ENCODE measurements at places on chromosomes 6 and 20. TPM values are rescaled to one million over a fixed set of nuclear protein-coding genes. Genes with fewer than 3 reads are reported as not detected.

LY6G6C gene
- not detected for total RNA-seq

CTAGE9 gene
- total RNA-seq = not detected

DXO gene
- total RNA-seq = 16.5 TPM

SOX4 gene
- total RNA-seq = 19.6 TPM

IL17F gene
- not detected for total RNA-seq

ENPP1 gene
- 3.3 TPM for total RNA-seq

PRSS16 gene
- 13.4 TPM for total RNA-seq

EYA2 gene
- total RNA-seq = 3.5 TPM

EYS gene
- total RNA-seq = not detected

DNA sequence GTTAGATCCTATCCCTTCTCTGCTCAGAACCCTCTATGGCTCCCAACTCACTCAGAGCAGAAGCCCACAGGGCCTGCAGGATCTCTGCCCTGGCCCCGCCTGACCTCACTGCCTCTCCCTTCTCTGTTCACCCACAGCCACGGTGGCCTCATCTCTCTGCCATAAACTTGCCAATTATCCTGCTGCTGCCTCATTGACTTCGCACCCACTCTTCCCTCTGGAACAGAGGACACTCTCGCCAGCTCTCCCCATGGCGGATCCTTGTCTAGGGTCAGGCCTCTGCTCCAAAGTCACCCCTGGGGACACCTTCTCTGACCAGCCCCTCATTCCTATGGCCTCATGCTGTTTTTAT is 86.4 kb downstream of the CEBPB start:
- no peak for DNase-seq
- no peaks in the 10 kb centered on the region for H3K27me3 ChIP-seq
- H3K4me1 ChIP-seq = peaks cover 59% of the 10 kb centered on the region
- peak overlapping the region; percentile 37 for H3K4me3 ChIP-seq
- H3K27ac ChIP-seq = peak overlapping the region; percentile 73
- H3K36me3 ChIP-seq = no peaks in the 10 kb centered on the region

GRCh38 chr6:44943541-44943940 is 384.6 kb upstream of the RUNX2 start:
- H3K4me1 ChIP-seq = no peaks in the 10 kb centered on the region
- H3K4me3 ChIP-seq = no peak overlapping the region
- no peaks in the 10 kb centered on the region for H3K36me3 ChIP-seq
- DNase-seq = no peak

- no peak for DNase-seq
- H3K27ac ChIP-seq = no peak overlapping the region
- H3K4me3 ChIP-seq = no peak overlapping the region
- no peaks in the 10 kb centered on the region for H3K27me3 ChIP-seq
- no peaks in the 10 kb centered on the region for H3K36me3 ChIP-seq
These were observed 18.6 kb downstream of the KCNK17 start for GRCh38 chr6:39295611-39296011.

- H3K36me3 ChIP-seq = no peaks in the 10 kb centered on the region
- no peaks in the 10 kb centered on the region for H3K27me3 ChIP-seq
- no peak overlapping the region for H3K27ac ChIP-seq
- no peaks in the 10 kb centered on the region for H3K4me1 ChIP-seq
- no peak overlapping the region for H3K4me3 ChIP-seq
These were observed 72.4 kb upstream of the MBOAT1 start for GRCh38 chr6:20284672-20285071.

DNA sequence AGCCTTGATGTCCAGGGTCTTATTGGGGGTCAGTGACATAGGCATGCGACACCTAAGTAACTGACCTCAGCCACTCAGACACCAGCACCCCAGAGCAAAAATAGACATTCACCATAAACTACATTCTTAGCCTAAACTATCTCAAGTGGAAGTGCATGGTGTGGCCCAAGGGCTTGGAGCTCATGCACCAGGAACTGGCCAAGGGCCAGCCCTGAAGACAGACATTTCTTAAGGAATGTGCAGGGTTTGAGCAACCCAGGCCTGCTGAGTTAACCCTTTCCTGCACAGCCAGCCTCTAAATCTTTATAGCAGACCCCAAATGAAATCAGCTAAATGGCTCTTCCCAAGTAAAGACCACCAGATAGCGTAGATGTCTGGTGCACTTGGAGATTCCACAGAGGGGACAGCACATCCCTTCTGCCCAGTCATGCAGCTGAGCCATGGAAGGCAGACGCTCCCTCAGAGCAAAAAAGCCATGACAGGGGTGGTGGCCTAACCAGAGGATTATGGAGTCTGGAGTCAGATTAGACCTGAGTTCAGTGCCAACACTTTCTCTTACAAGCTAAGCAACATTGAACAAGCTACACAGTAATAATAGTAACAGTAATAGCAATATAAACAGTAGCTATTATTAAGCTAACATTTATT is 222.6 kb downstream of the ZMYND8 start:
- no peaks in the 10 kb centered on the region for H3K4me1 ChIP-seq
- H3K27ac ChIP-seq = no peak overlapping the region
- no peaks in the 10 kb centered on the region for H3K36me3 ChIP-seq

- no peak overlapping the region for H3K4me3 ChIP-seq
- no peak for DNase-seq
- H3K27me3 ChIP-seq = no peaks in the 10 kb centered on the region
- peaks cover 25% of the 10 kb centered on the region for H3K36me3 ChIP-seq
- H3K4me1 ChIP-seq = no peaks in the 10 kb centered on the region
- no peak overlapping the region for H3K27ac ChIP-seq
These were observed 60.8 kb downstream of the RIPOR2 start for GRCh38 chr6:24874776-24875533.

GRCh38 chr20:37538003-37538402 is 10.3 kb upstream of the BLCAP start:
- no peaks in the 10 kb centered on the region for H3K36me3 ChIP-seq
- peaks cover 4% of the 10 kb centered on the region for H3K27me3 ChIP-seq
- peaks cover 8% of the 10 kb centered on the region for H3K4me1 ChIP-seq
- H3K4me3 ChIP-seq = no peak overlapping the region
- no peak for DNase-seq

DNA sequence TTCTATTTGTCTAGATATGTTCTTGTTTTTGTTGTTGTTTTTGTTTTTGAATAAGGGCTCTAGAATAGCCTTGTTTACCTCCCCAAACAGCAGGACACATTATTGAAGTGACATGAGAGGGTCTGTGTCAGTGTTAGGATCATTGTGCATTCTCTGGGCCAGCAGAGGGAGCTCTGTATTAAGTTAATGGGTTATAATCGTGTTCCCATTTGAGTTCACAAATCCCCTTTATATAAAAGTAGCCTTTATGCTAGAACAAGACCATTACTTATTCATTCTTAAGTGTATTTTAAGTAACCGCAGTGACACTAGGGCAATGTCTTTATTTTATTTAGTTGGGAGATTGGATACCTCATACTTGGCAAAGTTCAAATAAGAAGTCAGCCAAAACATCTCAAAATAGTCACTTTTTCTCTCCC is 44.8 kb downstream of the STK4 start:
- peaks cover 62% of the 10 kb centered on the region for H3K36me3 ChIP-seq
- DNase-seq = no peak
- no peak overlapping the region for H3K27ac ChIP-seq
- no peaks in the 10 kb centered on the region for H3K4me1 ChIP-seq

DNA sequence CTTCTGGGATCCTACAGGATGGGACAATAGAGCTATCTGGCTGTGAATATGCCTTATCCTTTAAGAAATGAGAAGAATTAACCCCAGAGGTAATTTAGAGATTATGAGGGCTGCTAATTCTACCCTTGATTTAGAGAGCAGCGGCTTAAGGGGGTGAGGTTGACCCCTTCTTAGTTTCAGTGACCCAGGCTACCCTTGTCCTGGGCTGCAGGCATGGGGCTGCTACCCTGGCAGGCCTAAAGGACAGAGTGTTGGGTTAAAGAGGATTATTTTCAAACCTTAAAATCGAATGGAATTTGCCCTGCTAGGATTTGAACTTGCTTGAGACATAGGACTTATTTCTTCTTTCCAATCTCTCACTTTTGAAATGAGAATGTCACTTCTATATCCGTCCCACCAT is 1343.4 kb downstream of the HACE1 start:
- DNase-seq = no peak
- H3K27me3 ChIP-seq = no peaks in the 10 kb centered on the region
- H3K27ac ChIP-seq = no peak overlapping the region
- H3K4me3 ChIP-seq = no peak overlapping the region

- DNase-seq = no peak
- no peak overlapping the region for H3K4me3 ChIP-seq
- no peaks in the 10 kb centered on the region for H3K4me1 ChIP-seq
- H3K27ac ChIP-seq = no peak overlapping the region
- no peaks in the 10 kb centered on the region for H3K27me3 ChIP-seq
These were observed 157.6 kb downstream of the HDGFL1 start for GRCh38 chr6:22726966-22727365.

- H3K27ac ChIP-seq = no peak overlapping the region
- DNase-seq = no peak
- no peaks in the 10 kb centered on the region for H3K4me1 ChIP-seq
- no peaks in the 10 kb centered on the region for H3K36me3 ChIP-seq
- peaks cover 5% of the 10 kb centered on the region for H3K27me3 ChIP-seq
- no peak overlapping the region for H3K4me3 ChIP-seq
These were observed 13.5 kb downstream of the TSHZ2 start for GRCh38 chr20:52985687-52986086.

DNA sequence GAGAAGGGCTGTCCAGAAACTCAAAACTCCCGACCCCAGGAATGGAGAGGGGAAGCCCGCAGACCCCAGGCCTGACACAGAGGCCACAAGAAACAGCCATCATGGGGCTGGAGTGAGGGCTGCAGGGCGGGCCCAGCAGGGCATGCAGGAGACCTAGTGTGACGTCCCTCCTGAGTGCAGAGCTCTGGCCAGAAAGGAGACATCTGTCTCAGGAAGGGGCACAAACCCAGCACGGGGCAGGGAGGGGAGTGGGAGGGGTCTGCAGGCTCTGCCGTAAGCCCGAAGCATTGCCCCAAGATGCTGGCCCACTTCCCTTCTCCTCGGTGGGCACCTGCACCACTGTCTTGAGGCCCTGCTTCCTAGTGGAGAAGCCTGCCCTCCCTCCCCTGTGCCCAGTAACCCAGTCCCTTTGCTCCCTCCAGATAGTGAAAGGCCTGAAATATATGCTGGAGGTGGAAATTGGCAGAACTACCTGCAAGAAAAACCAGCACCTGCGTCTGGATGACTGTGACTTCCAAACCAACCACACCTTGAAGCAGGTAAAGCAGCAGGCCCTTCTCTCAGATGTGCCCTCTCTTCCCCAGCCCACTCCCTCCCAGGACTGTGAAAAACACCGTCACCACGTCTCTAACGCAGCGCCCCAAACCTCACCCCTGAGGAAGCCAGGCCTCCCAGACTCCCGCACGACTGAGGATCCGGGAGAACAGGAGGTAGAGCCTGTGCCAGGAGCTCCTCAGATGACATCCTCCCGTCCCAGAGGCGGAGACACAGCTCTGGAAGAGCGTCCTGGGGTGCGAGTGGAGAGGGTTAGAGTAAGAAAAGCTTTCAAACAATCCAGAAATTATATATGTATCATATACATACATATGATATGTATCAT is 9.7 kb downstream of the CST7 start:
- no peaks in the 10 kb centered on the region for H3K27me3 ChIP-seq
- H3K27ac ChIP-seq = no peak overlapping the region
- peaks cover 64% of the 10 kb centered on the region for H3K36me3 ChIP-seq
- H3K4me1 ChIP-seq = peaks cover 5% of the 10 kb centered on the region
- H3K4me3 ChIP-seq = no peak overlapping the region

- H3K27ac ChIP-seq = peak overlapping the region; percentile 100
- peaks cover 33% of the 10 kb centered on the region for H3K4me1 ChIP-seq
- DNase-seq = no peak
- H3K27me3 ChIP-seq = no peaks in the 10 kb centered on the region
These were observed 2.7 kb downstream of the CEBPB start for GRCh38 chr20:50193199-50193835.

- H3K4me1 ChIP-seq = peaks cover 50% of the 10 kb centered on the region
- no peak overlapping the region for H3K4me3 ChIP-seq
- peak overlapping the region; percentile 3 for H3K27ac ChIP-seq
- peaks cover 6% of the 10 kb centered on the region for H3K27me3 ChIP-seq
These were observed 4.4 kb downstream of the MOCS1 start for GRCh38 chr6:39929733-39930461.
